ENCODE measurements at places on chromosomes 3 and 15.

GRCh38 chr15:77768107-77768506 lies 135.4 kb upstream of the LINGO1 start:
- DNase-seq, result no peak

GRCh38 chr3:182967218-182968204 lies 12.8 kb downstream of the DCUN1D1 start:
- DNase-seq, result no peak

GRCh38 chr15:29994284-29994683 lies 88.5 kb upstream of the GOLGA8J start:
- no peak for DNase-seq

- no peak for DNase-seq
These were observed 37.2 kb downstream of the GOLIM4 start for GRCh38 chr3:168058481-168058880.

- no peak for DNase-seq
These were observed 30.0 kb downstream of the SLC6A11 start for GRCh38 chr3:10845839-10846656.

- no peak for DNase-seq
These were observed 200.5 kb downstream of the TPRG1 start for GRCh38 chr3:189372243-189372642.

- DNase-seq, result no peak
These were observed 8.4 kb downstream of the CSK start for GRCh38 chr15:74790080-74790916.

- DNase-seq, result no peak
These were observed 80.4 kb downstream of the VGLL4 start for GRCh38 chr3:11563159-11563864.

DNA sequence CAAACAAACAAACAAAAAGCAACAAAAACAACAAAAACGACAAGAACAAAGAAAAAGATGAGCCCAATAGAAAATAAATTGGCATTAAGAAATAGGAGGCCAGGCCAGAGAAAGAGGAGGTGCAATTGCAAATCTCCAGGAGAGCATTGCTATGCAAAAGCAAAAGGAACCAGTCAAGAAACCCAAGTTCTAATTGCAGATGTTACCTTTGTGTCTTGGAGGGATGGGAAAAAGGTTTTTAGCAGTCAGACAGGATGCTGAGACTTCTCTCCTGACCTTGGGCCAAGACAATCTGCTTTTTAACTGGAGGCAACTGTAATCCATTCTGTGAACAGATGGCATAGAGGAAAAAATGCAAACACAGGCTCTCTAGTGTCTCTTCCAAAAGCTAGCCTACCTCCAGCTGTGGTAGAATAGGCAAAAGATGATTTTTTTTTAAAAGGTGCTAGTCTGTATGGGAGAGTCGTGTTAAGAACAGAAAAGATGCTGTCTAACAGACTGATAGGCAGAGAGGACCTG lies 56.4 kb downstream of the LSAMP start:
- DNase-seq, result no peak

GRCh38 chr3:194000100-194000499 lies 135.8 kb upstream of the HES1 start:
- DNase-seq, result no peak

DNA sequence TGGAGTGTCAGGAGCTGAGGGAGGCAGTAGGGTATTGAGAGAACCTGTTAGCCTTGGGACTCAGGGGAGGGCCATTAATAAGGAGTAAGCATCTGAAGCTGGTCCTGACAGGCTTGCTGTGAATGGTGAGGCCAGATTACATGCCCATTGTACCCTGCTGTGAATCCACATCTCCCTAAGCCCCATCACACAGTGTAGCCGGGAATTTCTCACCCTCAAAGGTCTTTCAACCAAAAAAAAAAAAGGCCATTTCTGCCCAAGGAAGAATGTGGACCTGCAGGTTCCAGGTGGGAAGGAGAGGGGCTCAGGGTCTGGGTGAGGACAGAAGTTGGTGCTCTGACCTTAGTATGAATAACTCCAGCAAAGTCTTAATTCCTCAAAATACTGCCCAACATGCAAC lies 37.2 kb downstream of the MAGEF1 start:
- DNase-seq, result no peak

GRCh38 chr15:26260517-26261133 lies 397.5 kb upstream of the ATP10A start:
- DNase-seq, result peak; percentile 3

GRCh38 chr15:73691396-73691795 lies 7.2 kb downstream of the CD276 start:
- DNase-seq, result no peak

DNA sequence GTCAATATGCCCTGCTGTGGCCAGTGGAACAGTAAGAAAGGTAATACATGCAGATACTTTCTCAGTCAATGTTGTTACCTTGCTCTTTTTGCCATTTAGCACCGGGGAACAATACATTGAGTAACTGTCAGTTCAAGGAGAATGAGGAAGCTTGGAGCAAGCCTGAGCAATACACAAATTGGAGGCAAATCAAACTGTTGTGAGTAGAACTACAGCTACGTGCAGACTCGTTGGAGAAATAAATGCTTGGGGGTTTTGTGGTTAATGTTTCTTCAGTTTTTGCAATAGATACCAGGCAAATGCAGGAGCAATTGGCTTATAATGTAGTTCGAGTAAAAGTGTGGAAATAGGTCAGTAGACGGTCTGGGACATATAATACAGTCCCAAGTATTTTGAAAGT lies 587.3 kb upstream of the ROBO1 start:
- DNase-seq, result no peak

DNA sequence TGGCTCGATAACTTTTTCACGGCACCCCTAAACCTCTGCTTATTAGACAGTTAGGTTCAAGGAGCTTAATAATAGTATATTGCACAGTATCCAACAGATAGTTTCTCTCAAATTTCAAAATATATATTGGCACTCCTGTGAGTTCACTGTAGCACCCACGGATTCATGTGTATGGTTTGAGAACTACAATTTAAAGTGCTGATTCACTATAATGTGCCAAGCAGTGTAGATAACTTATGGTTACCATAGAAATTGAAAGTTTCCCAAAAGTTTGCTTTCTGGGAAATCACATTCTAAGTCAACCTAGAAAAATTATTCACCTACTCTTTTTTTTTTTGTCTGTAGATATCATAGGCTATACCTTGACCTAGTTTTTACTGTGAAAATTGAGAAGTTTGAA lies 86.6 kb downstream of the GAP43 start:
- DNase-seq, result no peak

- DNase-seq, result no peak
These were observed 98.9 kb upstream of the CHL1 start for GRCh38 chr3:97417-98258.

GRCh38 chr3:172846706-172847105 lies 96.2 kb downstream of the ECT2 start:
- DNase-seq, result no peak

DNA sequence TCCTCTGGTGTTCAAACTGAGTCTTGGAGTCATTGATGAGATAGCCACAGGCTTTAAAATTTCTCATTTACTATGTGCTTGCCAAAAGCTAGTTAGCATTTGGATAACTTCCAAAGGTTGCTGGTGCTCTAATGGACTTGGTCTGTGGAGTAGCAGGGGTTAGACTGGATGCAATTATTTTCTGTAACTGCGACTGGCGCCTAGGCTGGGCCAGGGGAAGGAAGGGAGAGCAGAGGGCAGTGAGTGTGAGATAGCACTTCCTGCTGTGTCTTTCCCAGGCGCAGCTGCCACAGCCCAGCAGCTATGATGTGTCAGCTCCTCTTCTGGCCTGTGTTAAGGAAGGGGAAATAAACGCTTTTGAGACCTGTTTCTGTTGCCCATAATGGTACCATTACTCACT lies 98.6 kb downstream of the MYRIP start:
- DNase-seq, result no peak

- no peak for DNase-seq
These were observed 144.3 kb downstream of the EEFSEC start for GRCh38 chr3:128297401-128298138.

GRCh38 chr3:119195911-119196310 lies 22.5 kb downstream of the UPK1B start:
- no peak for DNase-seq

DNA sequence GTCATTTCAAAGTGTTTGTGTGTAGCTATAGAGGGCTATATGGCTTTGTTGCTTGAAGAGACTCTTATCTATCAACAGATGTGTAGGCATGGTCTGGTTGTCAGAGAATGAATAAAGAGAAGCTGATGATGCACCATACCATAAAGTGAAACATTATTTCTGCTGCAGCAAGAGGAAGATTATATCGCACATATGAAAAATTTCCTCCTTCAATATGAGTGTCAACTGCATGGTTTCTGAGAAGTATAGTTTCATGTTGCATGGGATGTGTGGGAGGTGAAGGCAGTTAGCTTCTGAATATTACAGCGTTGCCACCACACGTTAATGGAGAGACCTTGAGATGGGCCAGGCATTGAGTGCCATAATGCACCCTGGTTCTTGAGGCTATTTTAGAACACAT lies 217.9 kb downstream of the SATB1 start:
- DNase-seq, result no peak
